ENCODE measurements at places on chromosomes 11 and 22. TPM values are rescaled to one million over a fixed set of nuclear protein-coding genes. Genes with fewer than 3 reads are reported as not detected.

RAB38 gene
- total RNA-seq: 0.79 TPM

CNIH2 gene
- total RNA-seq: 2.1 TPM

OR4C12 gene
- not detected for total RNA-seq

VPREB1 gene
- not detected for total RNA-seq

C11orf97 gene
- total RNA-seq: not detected

PLEKHB1 gene
- total RNA-seq: 0.55 TPM

B4GAT1 gene
- total RNA-seq: 18.6 TPM

CECR2 gene
- 0.12 TPM for total RNA-seq

RASL10A gene
- 0.32 TPM for total RNA-seq

PHETA2 gene
- total RNA-seq: not detected
